Activated CD8-positive, alpha-beta memory T cell treated with anti-CD3 and anti-CD28 coated beads for 24 hours (primary cell): ENCODE measurements at places on chromosomes 1 and 21.

- DNase-seq: no peak
Measured at GRCh38 chr1:246577720-246578106, 11.5 kb downstream of the CNST start.

DNA sequence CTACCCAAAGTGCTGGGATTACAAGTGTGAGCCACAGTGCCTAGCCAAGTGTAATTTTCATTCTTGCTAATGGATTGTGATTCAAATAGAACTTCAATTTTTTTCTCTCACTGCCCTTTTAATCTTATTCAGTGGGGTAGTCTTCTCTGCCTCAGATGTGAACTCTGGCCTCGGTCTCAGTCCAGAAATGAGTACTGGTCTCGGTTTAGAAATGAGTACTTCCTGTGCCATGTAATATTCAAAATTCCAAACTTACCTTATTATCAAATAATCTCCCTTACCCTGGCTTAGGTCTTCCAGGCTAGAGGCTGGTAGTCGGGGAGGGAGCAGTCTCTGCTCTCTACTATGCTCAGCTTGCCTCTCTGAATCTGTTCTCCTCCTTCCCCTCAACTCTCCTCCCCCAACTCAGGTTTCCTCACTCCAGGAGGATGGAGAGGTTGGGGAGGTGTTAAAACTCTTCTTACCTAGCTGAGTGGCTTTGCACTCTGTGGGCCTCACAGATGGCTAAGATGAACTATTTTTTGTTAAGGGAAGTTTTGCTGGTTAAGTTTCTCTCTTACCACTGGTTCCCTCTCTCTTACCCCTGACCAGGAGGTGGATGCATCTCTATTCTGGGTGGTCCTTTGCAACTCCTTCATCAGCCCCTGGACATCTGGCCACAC lies 4.8 kb upstream of the SLAMF9 start:
- no peak for DNase-seq

DNA sequence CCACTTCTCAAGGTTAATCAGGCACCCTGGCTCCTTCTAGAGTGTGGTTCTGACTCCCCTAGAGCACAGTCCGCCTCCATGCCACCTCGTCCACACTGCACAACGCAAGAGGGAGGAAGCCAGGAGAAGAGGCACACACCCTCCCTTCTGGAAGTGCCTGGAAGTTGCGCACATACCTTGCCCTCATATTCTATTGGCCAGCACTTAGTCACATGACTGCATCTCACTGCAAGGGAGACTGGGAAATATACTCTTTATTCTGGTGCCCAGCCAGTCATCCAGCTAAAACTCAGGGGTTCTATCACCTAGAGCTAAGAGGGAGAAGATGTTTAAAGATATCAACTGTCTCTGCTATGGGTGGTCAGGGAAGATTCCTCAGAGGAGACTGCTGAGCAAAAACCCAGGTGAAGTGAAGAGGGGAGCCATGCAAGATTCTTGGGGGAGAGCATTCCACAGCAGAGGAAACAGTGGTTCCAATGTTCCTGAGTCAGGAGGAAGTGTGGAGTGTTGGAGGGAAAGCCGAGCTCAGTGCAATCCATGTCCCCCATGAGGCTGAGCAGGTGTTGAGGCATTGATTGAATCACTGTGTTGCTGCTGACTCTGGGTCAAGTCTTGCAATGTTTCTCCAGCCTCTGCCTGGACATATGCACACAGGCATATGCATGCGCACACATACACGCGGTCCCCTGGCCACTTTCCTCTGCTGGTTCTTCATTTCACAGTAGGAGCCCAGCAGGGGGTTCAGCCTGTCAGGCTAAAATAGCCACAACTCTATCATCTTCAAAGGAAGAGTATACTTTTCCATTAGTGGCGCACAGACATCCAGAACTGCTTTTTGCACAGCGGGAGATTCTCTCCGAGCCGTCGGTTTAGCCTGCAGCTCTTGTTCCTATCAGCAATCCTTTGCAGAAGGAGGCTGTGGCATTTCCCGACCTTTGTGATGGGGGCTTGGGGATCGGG lies 22.3 kb upstream of the KLHDC7A start:
- no peak for DNase-seq

GRCh38 chr21:15063081-15063813 lies 1.6 kb downstream of the NRIP1 start:
- DNase-seq: peak; percentile 71

- DNase-seq: no peak
Measured at GRCh38 chr1:201606623-201607022, 67.7 kb downstream of the NAV1 start.

- DNase-seq: no peak
Measured at GRCh38 chr1:151585622-151586021, 26.2 kb upstream of the SNX27 start.

GRCh38 chr1:157403203-157403602 lies 149.1 kb downstream of the FCRL5 start:
- no peak for DNase-seq

DNA sequence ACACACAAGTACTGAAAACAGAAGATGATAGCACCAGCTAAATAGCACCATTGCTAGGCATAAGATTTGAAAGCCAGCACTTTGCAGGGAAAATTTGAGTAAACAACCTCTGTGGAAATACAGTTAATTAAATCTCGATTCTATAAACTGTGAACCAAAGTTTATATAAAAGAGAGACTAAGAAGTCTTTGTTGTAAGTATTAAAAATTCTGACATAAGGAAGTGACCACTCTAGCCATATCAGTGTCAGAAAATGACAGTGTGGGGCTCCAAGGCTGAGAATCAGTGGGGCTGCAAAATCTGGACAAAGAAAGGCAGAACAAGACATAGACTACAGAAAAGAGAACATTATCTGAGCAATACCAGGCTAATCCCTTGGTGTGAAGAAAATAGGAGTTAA lies 292.2 kb downstream of the ST6GALNAC3 start:
- DNase-seq: no peak

DNA sequence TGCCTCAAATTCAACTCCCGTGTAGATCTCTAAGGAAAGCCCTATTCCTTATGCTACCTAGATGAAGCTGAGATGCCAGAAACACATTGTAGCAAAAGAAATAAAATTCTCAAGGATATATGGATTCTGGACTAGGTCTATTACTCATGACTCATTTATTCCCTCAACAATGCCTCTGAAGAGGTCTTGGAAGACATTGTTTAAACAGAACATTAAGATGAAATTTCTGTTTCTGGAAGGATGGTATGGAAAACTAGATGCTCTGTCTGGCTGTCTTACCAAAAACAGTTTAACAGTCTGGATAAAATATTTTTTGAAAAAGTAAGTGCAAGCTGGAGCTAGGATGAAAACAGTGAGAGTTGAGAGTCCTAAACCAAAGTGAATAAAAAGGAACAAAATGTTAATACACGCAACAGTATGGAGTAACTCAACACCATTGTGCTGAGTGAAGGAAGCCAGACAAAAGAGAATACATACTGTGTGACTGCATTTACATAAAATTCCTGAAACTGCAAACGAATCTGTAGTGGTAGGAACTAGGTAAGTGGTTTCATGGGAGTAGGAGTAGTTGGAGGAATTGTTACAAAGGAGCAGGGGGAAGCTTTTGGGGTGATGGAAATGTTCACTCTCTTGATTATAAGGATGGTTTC lies 59.3 kb upstream of the GNG12 start:
- DNase-seq: no peak

DNA sequence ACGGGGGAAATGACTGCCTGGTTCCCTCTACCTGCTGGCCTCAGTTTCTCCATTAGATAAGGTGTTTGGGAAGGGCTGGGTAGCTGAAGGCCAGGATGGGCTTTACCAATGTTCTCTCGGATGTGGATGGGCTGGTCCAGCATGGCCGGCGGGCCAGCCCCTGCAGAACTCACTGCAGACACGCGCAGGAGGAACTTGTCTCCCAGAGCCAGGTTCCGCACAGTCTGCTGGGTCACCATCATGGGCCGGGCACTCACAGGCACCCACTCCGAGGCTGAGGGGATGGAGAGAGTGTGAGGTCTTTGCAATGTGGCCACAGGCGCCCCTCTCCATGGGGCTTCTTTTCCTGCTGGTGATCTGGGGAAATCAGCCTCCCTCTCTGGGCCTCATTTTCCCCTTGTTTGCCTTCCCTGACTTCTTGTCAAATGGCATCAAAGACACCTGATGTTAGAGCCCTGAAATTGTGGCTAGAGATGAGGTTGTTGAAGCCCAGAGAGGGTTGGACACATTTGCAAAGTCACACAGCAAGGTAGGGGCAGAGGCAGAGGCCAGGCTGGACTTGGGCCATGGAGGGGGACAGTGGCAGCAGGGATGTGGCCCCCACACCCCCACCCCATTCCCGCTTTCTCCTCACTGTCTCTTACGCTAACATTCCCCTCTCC lies 1.2 kb downstream of the MYBPH start:
- no peak for DNase-seq

GRCh38 chr1:239997515-239998311 lies 94.0 kb upstream of the FMN2 start:
- DNase-seq: no peak

DNA sequence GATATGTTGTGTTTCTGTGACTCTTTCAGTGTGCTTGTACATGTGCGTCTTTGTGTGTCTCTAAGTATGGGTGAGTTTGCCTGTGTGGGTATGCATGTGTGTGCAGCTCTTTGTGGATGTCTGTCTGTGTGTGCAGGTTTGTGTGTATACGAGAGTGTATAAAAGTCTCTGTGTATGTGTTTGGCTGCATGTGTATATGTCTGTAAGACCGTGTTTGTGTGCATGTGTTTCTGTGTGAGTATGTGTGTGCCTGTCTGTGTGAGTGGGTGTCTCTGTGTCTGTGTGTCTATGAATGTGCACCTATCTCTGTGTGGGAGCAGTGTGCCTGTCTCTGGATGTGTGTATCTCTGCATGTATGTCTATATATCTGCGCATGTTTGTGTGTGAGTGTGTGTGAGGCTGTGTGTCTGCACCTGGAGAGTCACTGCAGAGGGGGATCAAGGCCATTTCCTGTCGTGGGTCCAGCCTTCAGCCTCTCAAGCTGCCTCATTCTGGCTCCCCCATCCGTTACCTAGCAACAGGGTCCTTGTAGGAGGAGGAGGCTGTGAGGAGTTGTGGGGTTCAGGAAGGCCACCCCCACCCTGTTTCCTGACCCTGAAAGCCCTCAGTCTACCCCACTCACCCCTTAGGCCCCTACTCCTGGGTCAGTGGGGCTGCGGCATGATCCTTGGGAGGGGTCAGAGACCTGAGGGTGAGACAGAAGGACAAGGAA lies 10.4 kb downstream of the FGR start:
- DNase-seq: no peak

- no peak for DNase-seq
Measured at GRCh38 chr1:201026836-201027235, 3.3 kb upstream of the KIF21B start.

DNA sequence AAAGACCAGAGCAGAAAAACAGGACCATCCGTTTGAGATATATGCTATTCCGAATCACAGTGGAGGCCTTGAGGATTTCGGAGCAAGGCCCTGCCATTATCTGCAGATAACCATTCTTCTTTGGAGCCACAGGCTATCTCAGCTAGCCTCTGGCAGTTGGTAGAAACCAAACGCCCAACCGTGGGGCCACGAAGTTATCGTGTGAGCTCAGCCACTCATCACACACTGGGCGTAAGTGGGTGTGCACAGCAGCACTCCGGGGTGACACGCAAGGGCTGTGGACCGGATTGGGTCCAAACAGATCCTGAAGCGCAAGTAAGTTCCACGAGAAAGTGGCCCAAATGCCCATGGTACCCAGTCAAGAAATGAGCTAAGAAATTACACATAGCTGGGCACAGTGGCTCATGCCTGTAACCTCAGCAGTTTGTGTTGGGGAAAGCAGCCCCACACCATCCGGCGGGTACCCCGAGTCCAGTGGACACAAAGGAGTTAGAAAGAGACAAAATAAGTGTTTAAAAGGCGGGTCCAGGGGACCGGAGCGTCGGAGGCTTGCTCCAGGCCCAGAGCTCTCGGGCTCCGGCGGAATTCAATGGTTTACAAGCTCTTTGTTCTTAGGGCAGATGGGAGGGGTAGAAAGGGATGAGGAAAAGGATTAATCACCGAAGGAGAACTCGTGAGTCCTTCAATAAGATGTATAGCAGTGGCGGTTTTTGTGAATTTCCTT lies 130.6 kb downstream of the LIPI start:
- DNase-seq: peak; percentile 30

DNA sequence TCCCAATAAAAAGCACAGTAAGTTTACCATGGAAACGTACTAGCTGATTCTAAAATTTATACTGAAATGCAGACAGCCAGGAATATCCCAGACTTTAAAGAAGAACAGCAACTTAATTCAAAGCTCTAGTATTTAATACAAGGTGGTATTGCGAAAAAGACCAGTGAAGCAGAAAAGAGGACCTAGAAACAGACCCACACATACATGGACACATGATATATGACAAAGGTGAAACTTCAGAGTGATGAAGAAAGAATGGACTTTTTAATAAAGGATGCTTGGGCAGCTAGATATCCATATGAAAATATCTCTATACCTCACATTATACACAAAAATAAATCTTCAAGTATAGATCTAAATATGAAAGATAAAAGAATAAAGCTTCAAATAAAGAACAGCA lies 62.6 kb downstream of the COP1 start:
- no peak for DNase-seq

GRCh38 chr21:29297483-29298347 lies 1.0 kb upstream of the BACH1 start:
- no peak for DNase-seq

- DNase-seq: no peak
Measured at GRCh38 chr1:235806123-235806522, 60.6 kb downstream of the LYST start.

DNA sequence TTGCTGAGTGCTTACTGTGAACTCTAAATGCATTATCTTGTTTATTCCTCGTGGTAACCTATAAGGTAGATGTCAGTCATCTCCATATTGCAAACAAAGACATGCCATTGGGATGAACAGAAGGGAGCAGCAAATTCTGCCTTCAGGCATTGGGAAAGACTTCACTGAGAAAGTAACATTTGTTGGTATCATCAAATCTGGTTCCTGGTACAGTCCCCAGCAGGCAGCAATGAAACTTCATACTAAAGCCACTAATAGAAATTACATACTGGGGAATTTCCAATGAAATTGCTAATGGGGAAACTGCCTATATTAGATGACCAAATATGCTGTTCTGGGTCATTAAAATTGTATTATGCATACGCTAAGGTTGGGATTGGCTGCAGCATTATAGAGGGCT lies 47.3 kb upstream of the ST6GALNAC5 start:
- no peak for DNase-seq

DNA sequence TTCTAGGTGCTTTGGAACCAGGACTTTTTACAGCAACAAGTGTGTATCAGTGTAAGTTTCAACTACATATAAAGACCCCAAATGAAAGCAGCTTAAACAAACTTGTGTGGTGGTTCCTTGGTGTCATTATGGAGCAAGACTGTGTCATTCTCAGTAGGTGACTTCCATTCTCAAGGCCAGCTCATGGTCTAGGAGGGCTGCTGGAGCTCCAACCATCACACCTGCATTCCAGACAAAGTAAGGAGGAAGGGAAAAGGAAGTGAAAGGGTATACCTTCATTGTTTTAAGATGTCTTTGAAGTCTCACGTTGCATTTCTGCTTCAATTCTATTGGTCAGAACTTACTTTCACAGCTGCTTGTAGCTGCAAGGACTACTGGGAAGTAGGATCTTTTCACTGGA lies 188.6 kb downstream of the C1orf94 start:
- no peak for DNase-seq

- DNase-seq: peak; percentile 90
Measured at GRCh38 chr1:151594143-151594625, 17.7 kb upstream of the SNX27 start.

GRCh38 chr1:98975113-98975512 lies 29.5 kb downstream of the PLPPR5 start:
- DNase-seq: no peak
